ENCODE measurements at places on chromosomes 12 and 14. TPM values are rescaled to one million over a fixed set of nuclear protein-coding genes. Genes with fewer than 3 reads are reported as not detected.

DNA sequence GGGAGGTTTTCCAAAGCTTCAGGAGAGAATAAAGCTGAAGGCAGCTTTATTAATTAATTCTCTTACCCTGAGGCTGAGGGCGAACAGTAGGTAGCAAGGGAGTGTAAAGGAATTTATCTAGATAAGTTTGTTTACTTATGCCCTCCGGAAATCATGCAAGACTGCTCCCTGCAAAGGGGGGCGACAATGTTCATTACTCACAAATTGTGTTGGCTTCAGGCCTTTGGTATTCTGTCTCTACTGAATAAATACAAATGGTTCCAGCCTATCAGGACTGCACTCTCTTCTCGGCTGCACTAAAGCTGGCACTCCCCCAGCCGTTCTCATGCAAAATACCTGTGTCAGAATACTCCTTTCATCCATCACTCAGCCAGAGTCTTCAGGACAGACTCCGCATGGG lies 120.8 kb downstream of the PPHLN1 start:
- H3K27ac ChIP-seq, result no peak overlapping the region
- no peaks in the 10 kb centered on the region for H3K27me3 ChIP-seq
- peaks cover 53% of the 10 kb centered on the region for H3K36me3 ChIP-seq

DNA sequence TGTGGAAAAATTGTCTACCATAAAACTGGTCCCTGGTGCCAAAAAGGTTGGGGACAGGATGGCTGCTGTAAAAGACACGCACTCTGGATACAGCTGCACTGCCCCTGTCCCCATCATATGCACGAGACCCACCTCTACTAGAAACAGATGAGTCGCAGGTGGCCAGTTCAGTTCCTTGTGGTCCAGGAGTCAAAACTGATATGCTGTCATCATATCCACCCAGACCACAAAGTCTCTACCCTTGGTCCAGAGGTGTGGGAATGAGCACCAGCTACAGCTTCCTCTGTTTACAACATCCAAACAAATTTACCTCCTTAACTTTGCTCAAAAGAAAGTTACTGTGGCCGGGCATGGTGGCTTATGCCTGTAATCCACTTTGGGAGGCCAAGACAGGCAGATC lies 43.8 kb upstream of the DACT1 start:
- peaks cover 3% of the 10 kb centered on the region for H3K36me3 ChIP-seq
- H3K27ac ChIP-seq, result no peak overlapping the region
- no peak overlapping the region for H3K4me3 ChIP-seq

- DNase-seq, result no peak
- H3K27ac ChIP-seq, result peak overlapping the region; percentile 89
- H3K4me1 ChIP-seq, result peaks cover 37% of the 10 kb centered on the region
Measured at GRCh38 chr14:23605931-23606585, 27.5 kb upstream of the JPH4 start.

Gene ARHGAP9
- total RNA-seq, result 106 TPM
